ENCODE measurements at places on chromosomes 16 and 17. TPM values are rescaled to one million over a fixed set of nuclear protein-coding genes. Genes with fewer than 3 reads are reported as not detected.
A peak's percentile ranks its signal among the peaks of the same experiment; 100 is the strongest.

DNA sequence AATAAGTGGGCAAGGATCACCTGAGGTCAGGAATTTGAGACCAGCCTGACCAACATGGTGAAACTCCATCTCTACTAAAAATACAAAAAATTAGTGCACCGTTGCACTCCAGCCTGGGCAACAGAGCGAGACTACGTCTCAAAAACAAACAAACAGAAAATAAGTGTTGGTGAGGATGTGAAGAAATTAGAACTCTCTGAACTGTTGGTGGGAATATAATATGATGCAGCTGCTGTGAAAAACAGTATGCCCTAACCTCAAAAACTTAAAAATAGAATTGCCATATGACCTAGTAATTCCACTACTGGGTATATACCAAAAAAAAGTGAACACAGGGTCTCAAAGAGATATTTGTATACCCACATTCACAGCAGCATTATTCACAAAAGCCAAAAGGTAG lies 26.1 kb downstream of the GLG1 start:
- no peak for DNase-seq

DNA sequence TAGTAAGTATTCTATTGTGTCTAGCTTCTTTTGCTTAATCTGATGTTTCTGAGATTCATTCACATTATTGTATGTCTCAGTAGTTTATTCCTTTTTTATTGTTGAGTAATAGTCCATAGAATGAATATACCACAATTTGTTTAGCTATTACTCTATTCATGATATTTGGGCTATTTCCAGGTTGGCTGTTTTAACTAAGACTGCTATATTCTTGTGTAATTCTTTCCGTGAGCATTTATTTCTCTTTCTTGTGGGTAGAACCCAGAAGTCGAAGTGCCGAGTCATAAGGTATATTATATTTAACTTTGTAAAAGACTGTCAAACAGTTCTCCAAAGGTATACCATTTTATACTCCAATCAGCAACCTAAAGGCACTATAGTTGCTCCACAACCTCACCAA lies 160.8 kb downstream of the ANKFN1 start:
- no peak for DNase-seq

DNA sequence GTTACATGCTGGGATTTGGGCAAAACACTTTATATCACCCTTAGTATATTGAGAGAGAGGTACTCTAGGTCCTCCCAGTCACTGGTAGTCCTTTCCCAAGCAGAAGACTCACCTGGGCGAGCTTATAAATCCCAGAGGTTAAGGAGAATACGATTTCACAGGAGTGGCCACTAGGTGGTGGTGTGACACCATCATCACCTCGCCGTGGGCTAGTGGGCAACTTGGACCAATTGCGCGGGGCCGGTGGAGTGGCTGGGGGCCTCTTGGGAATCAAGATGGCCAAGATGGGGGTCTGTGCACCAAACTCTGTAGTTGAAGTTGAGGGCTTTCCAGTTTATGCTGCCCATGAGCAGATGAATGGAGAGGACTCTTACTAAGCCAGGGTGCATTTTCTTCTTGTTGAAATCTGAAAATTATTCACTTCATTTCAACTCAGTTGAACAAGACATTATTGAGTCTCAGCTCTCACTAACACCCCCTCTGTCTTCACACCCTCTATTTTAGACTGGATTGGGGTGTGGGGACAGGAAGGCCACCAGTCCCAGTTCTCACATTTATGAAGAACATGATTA lies 38.2 kb upstream of the PIRT start:
- peak; percentile 64 for DNase-seq

GRCh38 chr17:79400989-79401703 lies 209.7 kb downstream of the RBFOX3 start:
- peak; percentile 93 for DNase-seq

- no peak for DNase-seq
Measured at GRCh38 chr16:85353839-85354685, 241.8 kb upstream of the CIBAR2 start.

DNA sequence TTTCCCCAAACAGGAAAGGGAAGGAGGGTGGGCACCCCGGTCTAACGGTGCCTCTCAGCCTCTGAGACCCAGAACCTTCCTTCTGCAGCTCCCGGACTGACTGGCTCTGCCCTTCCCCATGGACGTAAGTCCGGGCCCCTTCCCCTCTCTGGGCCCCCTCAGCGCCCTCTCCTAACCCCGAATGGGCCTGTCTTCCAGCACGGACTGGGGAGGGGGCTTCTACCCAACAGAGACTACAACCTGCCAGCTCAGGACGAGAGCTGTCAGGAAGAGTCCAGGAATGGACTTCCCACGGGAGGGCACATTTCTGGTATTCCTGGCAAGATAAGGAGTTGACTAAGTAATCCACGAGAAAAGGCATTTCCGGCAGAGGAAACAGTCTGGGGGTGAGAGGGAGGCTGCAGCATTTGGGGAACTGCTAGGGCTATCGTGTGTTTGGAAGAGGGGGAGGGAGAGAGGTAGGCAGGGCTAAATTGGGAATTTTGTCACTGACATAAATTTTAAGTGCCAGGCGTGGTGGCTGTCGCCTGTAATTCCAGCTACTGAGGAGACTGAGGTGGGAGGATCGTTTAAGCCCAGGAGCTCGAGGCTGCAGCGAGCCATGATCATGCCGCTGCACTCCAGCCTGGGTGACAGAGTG lies 12.1 kb upstream of the ALDOA start:
- DNase-seq = no peak

DNA sequence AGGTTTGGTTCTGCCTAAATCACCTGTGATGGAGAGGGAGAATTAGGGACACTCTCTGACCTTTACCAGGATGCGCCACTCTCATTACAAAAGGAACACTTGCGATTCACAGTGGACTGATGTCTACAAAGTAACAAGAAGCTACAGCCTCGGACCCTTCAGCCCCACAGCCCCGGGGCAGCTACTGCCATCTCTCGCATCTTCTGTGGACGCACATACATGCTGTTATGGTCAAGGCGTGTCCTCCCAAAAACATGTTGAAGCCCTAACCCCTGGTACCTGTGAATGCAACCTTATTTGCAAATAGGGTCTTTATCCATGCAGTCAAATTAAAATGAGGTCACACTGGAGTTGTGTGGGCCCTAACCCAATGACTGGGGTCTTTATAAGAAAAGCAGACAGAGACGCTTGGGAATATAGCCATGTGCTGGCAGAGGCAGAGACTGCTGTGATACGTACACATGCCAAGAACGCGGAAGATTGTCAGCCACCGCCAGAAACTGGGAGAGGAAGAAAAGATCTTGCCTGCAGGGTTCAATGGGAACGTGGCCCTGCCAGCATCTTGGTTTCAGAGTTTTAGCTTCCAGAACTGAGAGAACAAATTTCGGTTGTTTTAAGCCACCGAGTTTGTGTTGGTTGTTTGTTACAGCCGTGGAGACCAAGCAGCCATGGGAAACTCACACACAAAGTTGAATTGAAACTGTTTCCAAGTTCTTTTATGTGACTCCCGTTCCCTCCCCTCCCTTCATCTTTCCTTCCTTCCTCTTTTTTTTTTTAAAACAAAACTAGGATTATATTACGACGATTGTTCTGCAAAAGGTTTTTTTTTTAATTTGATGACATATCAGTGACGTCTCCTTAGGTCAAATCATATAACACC lies 23.1 kb downstream of the ATP2C2 start:
- DNase-seq = no peak

DNA sequence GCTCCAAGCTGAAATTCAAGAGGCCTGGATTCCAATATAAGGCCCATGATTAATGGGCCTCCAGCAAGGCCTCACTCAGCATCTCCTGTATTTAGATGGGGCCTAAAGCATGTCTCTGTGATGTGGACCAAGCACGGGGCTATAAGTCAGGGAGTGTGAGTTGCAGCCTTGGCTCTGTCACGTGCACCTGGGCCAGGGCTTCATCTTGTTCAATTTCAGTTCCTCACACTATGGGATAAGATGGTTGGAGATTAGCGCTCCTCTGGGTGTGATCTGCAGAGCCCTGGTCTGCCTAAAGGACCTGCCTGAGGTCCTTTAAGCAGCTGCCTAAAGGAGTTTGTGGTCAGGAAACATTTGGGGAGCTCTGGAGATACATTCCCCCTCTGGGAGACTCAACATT lies 25.2 kb downstream of the KLHL36 start:
- DNase-seq = no peak

GRCh38 chr17:32323046-32323445 lies 18.9 kb downstream of the C17orf75 start:
- DNase-seq = no peak

DNA sequence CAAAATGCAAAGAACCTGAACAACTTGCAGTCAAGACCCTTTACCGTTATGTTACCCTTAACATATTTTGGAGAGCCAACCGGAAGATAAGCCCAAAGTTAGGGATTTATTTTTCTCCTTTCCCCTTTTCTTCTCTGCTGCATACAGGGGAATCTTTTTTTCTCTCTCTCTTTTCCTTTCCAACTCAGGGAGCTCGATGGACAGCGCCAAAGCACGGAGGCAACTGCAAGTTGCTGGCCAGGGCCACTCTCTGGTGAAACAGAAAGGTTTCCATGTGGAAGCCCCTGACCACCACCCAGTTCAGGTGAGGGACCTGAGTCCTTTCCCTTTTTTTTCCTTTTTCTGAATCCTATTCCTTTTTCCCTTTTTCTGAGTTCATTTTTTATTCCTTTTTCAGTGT lies 98.8 kb upstream of the COX10 start:
- DNase-seq = no peak

- no peak for DNase-seq
Measured at GRCh38 chr17:45342306-45342705, 25.5 kb upstream of the MAP3K14 start.

The WNK4 gene
- 0.12 TPM for total RNA-seq

The CFAP97D1 gene
- total RNA-seq = not detected
